ENCODE measurements at places on chromosomes 13 and 19.

DNA sequence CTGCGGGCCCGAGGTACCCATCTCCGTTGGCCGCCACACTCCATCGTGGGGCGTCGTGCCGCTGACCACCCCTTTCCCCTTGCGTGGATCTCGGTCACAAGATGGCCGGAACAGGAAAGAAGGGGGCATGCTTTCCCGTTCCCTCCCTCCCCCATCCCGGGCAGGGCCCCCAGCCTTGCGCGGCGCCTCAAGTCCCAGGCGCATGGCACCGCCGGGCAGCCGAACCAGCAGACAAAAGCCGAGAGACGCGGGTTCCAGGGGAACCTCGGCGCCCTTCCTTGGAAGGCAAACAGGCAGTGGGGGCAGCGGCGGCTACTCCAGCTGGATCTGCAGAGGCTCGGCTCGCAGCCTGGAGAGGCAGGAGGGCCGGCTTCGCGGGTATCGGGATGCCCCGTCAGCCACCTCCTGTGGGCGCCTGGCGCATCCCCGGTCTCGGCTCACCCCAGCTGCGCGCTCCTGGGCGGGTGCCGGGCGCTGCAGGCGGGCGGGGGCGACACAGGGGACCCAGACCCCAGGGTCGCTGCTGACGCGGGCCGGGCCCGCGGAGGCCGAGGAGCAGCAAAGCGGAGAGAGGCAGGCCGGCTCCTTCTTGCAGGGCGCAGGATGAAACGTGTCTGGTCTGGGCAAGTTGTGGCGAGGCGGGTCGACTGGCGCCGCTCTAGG is 439 bp downstream of the DZIP1 start:
- DNase-seq = no peak

DNA sequence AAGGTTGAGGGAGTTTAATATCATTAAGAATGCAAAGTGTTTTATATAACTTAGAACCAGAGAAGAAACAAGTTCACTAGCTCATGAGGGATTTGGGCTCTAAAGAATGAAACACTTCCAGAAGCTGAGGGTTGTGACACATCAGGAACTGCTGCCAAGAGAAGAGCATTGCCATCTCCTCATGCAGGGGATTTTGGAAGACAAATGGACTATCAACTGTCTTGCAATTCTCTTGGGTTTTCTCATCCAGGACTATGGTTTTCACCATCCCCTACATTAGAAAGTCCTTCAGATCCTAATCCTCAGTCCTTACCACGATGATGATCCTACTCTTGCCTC is 59.7 kb upstream of the KL start:
- DNase-seq = no peak

DNA sequence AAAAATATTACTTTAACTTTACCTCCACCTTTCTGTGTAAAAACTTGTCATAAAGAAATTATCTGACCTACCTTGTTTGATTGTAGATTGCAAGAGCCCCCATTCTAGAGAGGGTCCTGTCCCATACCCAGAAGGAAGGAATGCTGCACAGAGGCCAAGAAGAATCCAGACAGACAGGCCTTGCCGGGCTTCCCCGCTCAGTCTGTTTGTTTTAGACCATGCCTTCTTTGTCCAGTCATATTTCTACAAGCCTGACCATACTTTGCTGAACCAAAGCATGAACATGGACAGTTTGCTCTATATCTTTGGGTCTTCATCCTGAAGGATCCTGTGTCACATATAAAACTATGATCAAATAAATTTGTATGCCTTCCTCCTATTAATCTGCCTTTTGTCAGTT is 95.8 kb upstream of the MYCBP2 start:
- DNase-seq = no peak

DNA sequence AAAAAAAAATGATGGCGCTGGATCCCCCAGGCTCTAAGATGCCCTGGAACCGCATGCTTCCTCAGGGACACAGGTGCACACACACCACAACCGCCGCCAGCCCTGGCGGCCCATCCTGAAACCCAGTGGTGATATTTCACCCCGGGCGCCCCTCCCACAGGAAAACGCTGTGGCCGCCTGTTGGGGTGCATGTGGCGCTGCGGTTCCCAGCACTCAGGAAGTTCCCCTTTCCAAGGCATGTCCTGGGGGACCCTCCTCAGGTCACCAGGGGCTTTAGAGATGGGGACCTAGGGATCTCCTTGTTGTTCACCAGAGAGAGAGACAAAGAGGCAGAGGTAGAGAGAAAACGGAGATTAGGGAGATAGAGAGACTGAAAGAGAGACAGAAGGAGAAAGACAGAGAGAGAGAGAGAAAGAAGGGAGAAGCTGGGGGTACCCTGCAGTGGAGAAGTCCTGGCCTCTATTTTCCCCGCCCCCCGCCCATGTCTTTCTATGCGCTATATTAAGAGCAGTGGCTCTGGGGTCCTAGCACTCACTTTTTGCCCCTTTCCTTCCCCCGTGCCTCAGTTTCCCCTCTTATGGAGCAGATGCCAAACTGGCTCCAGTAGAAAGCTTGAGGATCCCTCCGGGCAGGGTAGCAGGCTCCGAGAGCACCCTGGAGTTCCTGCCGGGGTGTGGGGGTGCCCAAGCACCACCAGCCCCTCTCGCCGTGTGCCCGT is 2.3 kb downstream of the ADGRE2 start:
- DNase-seq = no peak

GRCh38 chr13:45678282-45678681 is 23.8 kb upstream of the CBY2 start:
- DNase-seq = no peak

GRCh38 chr19:1235625-1236538 is 1.9 kb downstream of the CBARP start:
- no peak for DNase-seq

- DNase-seq = no peak
Observed at GRCh38 chr13:77323858-77324257, 3.0 kb downstream of the MYCBP2 start.

DNA sequence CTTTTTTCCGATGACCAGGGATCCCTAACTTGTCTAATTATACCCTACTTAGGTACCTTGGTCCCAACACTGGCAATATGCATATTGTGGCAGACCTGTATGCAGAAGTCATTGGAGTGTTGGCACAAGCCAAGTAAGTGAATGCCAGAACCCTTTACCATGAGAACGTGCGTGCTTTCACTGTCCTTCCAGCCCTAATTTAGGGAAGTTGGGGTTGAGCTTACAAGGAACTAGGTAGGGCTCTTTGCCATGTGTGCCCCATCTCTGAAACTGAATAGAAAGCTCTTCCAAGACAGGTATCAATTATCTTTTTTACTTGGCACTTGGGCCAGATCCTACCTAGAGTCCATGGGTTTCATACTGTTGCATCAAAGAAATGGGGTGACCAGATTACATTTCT is 93.2 kb downstream of the FRY start:
- no peak for DNase-seq

DNA sequence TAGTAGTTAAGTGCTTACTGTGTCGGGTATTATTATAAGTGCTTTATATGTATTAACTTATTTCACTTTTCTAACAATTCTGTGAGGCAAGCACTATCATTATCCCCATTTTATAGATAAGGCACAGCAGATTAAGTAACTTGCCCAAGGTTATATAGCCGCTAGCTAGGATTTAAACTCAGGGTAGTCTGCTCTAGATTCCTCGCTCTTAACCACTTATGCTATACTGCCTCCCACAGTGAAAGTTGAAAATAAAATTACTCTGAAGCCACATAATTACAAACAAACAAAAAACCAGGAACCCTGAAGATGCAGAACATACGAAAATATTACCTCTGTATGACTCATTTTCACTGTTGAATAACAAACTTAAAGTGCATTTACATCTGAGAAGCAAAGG is 3.9 kb downstream of the TEX30 start:
- DNase-seq = no peak

GRCh38 chr13:97353927-97354675 is 79.9 kb upstream of the RAP2A start:
- DNase-seq = no peak

GRCh38 chr13:113895436-113895835 is 31.6 kb upstream of the GAS6 start:
- no peak for DNase-seq

All from stimulated activated CD4-positive, alpha-beta T cell treated with anti-CD3 and anti-CD28 coated beads, TNF-alpha, amount 100 ng/mL, for 24 hours (primary cell).